ENCODE measurements at places on chromosomes 6 and 20.

DNA sequence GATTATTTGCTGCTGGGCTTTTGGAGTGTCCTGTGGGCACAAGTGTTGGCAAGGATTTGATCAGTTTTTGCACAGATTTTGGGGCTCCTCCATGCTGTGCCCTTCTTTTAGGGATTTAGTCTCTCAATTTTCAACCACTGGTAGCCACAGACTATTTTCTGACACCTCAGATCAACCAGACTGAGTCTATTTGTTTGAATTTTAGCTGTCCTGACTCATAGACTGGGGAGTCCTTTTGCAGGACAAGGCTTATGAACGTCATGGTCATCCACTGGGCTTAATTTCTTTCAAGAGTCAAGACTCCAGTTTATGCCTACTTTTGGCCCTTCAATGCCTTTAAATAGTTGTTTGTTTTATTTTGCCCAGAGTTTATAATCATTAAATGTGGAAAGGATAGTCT lies 59.3 kb downstream of the BCKDHB start:
- no peak for DNase-seq

DNA sequence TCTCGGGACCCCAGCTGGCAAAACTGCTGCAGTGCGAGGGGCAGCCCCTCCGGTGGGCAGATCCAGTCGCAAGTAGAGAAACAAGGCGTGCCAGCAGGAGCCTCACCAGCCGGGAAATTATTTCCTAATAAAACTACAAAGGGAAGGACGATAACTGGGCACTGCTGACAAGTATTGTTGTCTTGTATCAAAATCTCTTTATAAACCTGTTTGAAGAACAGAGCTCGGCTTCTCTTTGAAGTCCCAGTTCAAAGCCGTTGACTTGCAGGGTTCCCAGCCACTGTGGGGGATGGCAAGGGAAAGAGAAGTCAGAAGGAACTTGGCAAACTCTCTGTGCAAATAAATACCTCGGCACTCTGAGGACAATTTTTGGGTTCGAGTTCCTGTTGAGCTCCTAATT lies 504.5 kb downstream of the CD83 start:
- no peak for DNase-seq

DNA sequence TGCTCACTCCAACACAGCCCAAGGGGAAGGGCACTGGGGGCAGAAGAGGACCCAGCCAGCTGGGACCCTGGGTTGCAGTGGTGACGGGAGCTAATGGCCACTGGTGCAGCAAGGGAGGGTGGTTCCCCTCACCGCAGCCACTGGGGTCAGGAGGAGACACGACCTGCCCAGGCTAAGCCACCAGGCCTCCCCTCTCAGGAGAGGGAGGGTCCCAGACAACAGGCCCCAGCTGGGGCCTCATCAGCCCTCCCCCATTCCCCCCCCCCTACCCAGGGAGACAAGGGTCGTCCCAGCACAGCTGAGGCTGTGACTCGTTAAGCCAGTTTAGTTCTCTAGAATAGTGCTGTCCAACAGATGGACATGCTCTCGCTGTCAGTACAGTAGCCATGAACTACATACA lies 17.3 kb upstream of the MATN4 start:
- DNase-seq = no peak

GRCh38 chr6:40285996-40286395 lies 301.2 kb downstream of the LRFN2 start:
- DNase-seq = no peak

DNA sequence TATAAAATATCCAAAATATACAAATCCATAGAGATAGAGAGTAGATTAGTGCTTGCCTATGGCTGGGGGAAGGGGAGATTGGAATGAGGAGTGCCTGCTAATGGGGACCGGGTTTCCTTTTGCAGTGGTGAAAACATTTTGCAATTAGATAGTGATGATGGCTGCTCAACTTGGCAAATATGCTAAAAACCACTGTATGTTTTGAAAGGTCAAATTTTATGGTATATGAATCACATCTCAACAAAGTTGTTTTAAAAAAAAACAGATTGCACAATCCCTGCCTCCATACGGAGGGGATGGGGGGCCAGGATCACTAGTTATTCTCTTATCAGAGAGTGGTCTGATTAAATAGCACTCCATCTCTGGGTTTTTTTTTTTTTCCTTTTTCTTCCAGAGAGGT lies 76.9 kb upstream of the RIPOR2 start:
- DNase-seq = no peak

DNA sequence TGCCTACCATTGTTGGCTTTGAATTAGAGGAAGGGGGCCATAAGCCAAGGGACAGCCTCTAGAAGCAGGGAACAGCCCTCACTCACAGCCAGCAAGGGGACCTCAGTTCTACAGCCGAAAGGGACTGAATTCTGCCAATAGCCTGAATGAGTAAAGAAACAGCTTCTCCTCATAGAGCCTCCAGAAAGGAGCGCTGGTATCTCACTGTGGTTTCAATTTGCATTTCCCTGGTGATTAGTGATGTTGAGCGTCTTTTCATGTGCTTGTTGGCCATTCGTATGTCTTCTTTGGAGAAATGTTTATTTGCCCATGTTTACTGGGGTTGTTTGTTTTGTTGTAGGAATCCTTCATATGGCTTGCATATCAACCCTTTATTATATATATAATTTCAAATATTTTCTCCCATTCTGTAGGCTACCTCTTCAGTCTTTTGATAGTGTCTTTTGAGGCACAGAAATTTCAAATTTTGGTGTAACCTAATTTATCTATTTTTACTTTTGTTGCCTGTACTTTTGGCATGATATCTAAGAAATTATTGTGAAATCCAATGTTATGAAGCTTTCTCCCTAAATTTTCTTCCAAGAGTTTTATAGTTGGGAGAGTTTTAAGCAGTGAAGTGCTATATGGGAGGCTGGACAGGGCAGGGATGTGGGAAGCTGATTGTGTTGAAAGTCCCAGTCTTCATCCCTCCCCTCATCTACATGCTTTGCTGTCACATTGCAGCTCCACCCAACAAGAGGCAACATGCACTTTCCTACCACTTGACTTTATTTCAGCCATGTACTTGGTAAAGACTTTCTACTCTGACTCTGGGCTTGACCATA lies 82.3 kb upstream of the SHLD1 start:
- no peak for DNase-seq

- no peak for DNase-seq
These were observed 148.0 kb upstream of the LRFN2 start for GRCh38 chr6:40735121-40735520.

DNA sequence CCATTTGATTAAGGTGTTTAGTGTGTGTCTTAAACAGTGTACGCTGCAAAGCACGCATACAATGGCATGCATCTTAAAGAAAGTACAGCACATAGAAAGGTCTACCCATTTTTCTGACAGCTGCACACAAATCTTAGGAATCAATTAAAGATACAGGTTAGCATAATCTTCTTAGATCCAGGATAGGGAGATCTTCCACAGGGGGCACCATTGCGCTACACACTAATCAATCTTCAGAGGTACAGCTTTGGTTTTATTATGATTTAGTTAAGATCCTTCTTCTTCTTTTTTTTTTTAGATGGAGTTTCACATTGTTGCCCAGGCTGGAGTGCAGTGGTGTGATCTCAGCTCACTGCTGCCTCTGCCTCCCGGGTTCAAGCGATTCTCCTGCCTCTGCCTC lies 63.7 kb upstream of the BEND3 start:
- no peak for DNase-seq

DNA sequence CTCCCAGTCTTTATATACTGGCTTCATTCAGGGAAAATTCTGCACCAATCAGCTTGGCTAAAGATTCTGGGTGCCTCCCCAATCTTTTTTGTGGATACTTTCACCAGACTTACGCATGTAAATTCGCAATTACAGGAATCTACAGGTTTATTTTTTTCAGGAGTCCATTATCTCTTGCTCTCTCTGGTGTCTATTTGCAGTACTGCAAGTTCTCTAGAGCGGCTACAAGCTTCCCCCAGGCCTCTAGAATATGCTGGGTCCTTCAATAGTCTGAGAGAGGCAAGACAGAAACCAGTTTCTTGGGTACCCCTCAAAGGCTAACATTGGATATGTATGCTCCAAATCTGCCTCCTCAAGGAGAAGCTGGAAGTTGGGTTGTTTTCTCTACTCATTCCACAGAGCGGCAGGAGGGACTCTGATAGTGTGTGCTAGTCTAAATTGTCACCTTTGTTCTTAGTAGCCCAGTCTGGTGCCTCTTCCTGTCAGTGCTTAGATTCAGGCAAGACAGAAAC lies 58.5 kb downstream of the SUN5 start:
- DNase-seq = no peak

DNA sequence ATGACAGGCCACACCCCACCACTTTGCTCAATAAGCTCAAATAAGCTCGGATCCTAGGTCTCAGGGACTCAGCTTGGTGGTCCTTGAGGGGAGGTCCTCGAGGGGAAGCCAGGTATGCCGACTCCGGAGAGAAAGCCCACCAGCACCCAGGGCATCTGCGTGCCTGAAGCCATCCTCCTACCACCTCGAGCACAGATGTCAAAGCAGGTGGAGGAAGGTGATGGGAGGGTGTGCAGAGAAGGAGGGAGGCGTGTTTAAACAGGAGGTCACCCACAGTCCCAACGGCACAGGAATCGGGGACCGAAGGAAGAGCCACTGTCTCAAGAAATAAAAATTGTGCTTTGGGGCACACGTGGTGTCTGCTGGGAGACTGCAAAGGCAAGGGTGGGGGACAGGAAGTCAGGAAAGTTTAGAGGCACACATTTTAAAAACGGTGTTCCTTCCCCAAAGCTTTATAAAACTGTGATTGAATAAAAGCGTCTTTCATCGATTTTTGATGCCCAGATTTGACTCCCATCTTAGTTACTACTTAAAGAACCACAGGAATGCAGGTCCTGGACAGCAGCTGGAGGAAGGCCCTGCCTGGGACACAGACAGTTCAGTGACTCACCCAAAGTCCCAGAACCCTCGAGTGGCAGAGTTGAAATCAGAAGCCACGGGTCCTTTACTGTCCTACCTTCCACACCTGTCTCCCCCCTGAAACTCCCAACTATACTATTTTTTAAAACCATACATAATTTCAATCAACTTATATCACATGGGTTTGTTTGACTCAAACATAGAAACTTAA lies 221.0 kb upstream of the PDE10A start:
- peak; percentile 30 for DNase-seq

DNA sequence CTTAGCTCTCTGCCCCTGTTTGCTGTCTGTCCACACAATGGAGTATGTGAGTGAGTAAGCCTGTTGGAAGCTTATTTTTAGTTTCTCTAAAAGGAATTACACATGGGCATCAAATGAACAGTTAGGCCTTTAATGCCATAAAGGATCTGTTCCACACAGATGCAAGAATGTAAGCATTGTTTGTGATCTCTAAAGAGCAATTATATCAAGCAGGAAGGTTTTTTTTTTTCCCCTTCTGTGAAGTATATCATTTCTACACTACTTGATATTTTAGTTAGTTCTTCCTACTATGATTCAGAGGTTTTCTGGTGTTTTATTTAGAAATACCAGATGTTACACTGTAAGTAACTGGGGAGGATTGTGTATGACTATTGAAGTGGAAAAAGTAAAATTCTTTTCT lies 627.5 kb downstream of the COL12A1 start:
- DNase-seq = no peak

DNA sequence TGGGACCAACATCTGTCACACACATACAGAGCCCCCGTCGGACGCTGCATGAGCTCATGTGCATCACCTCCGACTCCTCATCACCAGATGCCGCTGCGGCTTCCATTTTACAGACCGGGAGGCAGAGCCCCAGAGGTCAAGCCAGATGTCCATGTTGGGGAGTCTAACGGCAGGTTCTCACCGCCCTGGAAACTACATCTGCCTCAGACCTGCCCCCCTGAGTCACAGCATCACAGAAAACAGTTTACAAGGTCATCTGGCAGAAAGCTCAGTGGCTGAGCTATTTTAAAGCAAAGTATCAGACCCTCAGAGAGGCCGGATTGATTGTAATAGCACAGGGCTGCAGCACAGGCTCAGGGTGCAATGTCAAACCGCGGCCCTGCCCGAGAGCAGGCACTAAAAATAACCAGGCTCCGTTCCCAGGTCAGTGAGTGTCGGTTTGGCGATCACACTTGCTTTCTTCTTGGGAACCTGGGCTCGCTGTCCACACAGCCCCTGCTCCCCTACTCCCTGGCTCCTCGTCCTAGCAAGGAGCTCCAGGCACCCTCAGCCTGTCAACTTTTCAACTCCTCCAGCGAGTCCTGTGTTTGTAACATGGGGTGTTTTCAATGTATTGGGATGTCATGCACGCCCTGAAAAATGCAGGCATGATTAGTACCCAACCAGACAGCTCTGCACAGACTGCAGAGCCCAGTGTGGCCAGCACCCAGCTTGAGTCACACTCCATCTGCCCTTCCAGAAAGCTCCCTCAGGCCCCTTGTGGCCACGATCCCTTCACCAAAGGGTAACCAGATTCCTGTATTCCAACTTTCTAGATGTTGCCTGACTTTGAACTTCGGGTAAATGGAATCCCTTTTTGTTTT lies 264.5 kb downstream of the CDH4 start:
- DNase-seq = no peak

GRCh38 chr6:157806131-157806855 lies 16.8 kb upstream of the SNX9 start:
- no peak for DNase-seq

- peak; percentile 89 for DNase-seq
These were observed 92.1 kb downstream of the FOXC1 start for GRCh38 chr6:1701668-1702353.

- DNase-seq = no peak
These were observed 16.3 kb downstream of the IRAK1BP1 start for GRCh38 chr6:78883651-78884050.

DNA sequence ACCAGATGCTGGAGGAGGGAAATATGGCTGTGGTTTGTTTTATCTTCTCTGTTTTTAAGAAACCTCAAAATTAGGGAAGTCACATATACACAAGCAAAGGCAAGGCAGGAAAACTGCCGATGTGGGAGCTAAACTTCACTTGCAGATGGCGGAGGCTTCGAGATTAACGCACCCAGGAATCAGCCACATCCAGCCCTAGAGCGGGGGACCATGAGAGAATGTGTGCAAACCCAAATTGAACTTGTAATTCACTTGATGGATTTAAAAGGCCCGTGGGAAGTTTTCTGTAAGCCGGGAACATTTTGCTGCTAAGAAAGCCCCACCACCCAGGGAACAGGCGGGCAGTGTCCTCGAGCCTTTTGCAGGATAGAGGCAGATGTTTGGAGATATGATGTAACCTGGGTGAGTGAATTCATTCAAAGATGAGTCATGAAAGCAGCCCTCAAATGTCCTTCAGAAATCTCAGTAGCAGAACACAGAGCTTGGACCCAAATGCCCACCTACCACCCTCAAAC lies 39.9 kb downstream of the PREX1 start:
- DNase-seq = peak; percentile 65

DNA sequence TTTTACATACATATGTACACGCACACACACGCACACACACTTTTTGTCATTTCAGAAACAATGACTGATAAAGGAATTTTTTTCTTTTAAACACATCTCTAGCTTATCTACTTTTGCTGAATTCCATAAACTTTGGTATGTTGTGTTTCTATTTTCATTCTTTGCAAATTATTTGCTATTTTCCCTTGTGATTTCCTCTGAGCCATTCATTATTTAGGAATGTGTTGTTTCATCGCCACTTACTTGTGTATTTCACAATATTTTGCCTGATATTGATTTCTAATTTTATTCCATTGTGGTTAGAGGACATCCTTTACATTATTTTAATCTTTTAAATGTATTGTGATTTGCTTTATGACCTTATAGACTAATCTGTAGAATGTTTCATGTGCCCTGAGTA lies 23.6 kb upstream of the OR2J2 start:
- DNase-seq = no peak

Measured in SJSA1 (cell line).